Activated T-cell treated with anti-CD3 and anti-CD28 coated beads, Interleukin-2, amount 50 U/mL, for 48 hours (primary cell): ENCODE measurements at places on chromosomes 4 and X.

GRCh38 chr4:167232805-167233684 lies 1.2 kb downstream of the SPOCK3 start:
- DNase-seq, result no peak

- DNase-seq, result no peak
Observed at GRCh38 chr4:169800541-169800940, 42.8 kb upstream of the HPF1 start.

DNA sequence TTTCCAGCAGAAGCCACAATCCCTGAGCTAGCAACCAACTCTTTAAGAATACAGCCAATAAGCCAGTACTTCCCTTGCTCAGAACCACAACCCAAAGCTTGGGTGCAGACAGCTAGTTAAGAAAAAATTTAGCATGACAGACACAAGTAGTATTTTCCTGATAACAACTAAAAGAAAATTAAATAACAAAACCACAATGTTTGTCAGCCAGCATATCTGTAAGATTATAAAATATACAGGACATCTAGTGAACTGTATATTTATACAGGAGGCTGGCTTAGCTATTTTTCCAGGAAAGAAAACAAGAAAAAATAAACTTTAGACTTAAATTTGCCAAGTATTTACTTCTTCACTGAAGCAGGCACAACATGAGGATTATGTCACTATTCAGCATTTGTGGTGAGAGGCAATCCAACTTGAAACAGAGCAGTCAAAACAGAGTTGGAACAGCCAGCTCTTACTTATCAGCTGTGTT lies 6.6 kb downstream of the PF4V1 start:
- DNase-seq, result no peak

DNA sequence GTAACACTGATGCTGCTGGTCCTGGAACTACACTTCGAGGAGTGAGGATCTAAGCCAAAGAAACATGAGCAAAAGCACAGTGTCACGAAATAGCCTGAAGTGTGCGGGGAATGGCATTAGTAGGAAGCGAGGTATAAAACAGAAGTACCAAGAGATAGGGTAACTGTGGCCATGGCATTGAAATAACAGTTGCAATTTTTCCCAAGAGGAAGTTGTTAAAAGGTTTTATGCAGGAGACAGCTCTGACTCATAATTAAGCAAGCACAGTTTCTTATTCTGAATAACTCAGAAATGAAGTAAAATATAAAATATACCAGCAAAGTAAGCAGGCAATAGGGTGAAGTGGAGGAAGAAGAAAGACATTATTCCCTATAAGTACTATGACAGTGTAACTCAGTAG lies 90.3 kb upstream of the TMEM150C start:
- DNase-seq, result no peak

DNA sequence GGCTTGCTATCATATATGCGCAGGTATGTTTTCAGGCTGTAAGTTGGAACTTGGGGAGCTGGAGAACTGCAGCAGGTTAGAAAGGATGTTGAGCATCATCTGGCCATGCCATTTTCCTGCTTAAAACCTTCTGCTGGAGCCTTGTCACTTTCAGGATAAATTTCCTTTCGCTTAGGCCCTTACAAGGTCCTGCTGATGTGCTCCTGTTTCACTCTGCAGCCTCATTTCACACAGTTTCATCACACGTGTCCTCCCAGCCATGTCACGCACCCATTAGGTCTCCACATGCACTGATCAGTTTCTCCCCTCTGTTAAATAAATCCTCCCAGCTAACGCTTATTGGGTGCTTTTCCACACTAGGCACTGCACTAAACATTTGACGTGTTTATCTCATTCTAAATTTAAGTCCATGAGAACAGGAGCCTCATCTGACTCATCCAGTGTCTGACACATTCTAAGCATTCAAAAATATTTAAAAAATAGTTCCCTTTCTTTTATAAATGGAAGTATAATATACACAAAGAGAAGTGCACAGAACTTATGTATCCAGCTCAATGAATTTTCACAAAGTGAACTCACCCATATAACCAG lies 14.5 kb downstream of the SOD3 start:
- DNase-seq, result no peak

DNA sequence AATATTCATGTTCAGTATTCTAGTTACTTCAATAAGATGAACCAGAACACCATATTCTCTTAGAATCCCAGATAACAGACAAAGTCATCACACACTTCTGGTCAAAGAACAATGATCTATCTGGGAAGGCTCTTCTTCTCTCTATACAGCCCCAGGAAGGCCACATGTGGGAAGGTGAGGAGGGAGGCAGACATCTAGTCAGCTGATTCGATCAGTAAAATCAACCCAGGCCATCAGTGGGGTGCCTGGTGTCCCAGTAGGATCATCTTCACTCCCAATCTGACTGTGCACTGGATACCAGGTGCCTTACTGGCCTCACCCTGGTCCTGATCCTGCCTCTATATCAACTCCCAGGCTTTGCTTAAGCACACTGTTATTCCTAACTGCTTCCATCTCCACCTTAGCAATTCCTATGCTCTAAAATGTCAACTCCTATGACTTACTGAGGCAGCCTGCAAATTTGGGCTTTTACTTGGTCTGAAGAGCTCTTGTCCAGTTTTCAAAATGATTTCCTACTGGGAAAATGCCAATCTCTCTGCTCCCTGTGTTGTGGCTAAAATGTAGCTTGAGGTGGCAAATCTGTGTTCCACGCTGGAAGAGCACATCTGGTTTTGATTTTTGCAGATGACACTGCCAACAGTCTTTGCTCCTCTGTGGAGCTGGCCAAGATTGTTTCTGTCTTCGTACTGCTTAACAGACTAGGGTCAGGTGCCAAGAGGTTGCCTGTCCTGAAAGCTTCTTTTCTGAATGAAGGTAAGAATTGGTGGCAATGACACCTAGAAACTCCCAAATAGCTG lies 128.7 kb downstream of the MGST2 start:
- no peak for DNase-seq

DNA sequence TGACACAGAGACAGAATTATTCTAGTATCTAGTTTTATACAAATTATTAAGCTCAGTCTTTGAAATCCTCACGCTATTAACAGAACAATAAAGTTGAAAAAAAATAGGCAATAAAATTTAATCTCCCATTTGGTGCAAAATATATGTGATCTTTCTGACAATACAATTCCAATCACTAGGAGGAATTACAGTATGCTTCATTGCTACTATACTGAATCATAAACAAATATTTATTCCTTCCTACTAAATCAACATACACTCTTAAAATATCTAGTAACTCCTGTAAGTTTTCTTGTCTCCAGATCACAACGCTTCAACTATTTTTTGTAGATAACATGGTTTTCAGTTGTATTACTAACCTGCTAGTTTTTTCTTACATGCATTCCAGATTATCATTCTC lies 45.7 kb downstream of the KLHL8 start:
- DNase-seq, result no peak
